ENCODE measurements at places on chromosomes 11 and 22.

DNA sequence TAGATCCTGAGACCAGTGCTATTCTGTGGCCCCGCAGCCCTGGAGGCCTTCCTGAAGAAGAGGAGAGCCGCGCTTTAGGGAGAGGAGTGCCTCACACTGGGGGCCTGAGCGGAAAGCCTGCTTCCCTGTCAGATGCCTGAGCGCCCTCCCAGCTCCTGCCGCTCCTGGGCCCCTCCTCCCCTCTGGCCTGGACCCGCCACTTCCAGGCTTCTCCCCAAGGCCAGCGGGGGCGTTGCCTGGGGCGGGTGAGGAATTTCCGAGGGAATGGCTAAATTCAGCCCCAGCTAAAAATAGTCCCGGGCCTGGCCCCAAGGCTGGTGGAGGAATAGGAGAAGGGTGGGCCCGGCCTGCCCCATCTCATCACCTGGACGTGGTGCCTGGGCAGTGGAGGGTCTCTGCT is 15.4 kb downstream of the ARHGEF17 start:
- DNase-seq = no peak

DNA sequence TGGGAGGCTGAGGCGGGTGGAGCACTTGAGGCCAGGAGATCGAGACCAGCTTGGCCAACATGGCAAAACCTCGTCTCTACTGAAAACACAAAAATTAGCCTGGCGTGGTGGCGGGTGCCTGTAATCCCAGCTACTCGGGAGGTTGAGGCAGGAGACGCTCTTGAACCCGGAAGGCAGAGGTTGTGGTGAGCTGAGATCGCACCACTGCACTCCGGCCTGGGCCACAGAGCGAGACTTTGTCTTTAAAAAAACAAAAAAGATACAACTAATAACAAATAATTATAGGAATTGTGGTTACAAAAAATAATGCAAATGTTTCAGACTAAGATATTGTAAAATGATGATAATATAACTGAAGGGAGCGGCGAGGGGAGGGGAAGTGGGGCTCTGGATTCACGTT is 90.3 kb upstream of the RTL6 start:
- DNase-seq = no peak

DNA sequence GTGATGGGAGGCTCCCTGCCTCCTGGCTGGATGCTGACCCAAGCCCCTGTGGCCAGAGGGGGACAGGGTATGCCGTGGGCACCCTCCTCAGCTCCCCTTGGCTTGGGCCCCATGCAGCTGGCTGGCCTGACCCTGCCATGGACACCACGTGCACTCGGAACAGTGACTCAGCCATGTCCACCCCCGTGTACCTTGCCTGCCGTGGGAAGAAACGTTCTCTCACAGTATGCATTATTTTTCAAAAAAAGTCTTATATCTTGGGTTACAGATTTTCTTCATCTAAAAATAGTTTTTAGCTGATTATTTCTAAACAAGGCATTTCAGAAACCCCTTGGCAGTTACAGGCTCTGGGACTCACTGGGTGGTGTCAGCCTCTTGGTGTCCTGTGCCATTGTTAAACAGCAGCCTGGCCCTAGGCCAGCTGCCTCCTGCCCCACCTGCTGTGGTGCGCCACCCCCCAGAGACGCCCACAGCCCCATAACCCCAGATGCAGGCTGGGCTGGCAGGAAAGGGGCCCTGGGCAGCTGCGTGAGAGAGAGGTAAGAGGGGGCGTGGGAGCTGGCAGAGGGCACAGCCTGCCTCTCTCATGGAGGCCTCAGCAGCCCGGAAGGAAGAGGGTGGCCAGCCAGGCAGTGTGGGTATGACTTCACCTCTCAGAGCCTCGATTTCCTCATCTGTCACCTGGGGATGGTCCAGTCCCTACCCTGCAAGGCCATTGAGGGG is 99.8 kb downstream of the MORC2 start:
- no peak for DNase-seq

DNA sequence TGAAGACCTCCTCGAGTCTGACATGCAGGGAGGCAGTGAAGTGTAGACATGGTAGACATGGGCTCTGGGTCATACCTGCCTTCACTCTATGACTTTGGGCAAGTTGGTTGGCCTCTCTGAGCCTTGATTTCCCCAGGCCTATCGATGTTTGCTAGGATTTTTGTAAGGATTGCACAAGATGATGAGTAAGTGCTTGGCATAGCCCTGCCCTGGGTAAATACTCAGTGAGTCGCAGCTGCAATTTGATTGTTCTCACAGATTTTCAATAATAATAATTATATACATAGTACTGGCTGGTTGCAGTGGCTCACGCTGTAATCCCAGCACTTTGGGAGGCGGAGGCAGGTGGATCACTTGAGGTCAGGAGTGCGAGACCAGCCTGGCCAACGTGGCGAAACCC is 18.1 kb downstream of the MCM5 start:
- no peak for DNase-seq

DNA sequence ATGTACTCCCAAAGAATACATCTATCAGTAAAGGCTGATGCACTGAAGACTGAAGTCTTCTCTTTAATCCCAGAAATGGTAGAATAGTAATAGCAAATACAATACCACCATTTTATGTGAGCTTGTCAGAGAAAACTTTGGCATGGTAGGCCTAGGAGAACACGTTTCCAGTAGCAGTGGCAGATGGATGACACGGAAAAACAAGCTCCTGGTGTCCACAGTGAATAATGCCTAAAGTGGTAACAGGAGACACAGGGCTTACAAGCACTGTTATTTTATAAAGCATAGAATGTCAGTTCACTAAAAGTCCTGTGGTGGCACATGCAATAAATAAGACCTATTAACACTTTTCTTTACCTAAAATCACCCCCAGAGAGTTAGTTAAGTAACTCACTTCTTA is 277.6 kb downstream of the TTC28 start:
- DNase-seq = no peak

DNA sequence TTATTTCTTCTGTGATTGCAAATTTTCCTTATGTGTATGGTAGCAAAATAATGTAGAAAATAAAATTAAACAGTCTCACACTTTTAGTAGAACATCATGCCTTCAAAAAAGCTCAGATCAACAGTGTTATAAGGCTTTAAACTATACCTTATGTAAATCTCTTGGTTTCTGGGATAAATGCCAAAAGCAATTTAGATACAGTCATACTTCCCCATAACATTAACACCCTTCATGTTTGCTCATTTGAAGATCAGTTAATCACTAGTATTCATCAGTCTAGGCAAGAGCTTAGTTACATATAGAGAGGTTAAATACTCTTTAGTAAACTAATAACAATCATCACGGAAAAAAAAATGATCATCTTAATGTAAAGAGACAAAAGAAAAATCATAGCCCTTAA is 421.8 kb upstream of the ANO3 start:
- DNase-seq = peak; percentile 31

DNA sequence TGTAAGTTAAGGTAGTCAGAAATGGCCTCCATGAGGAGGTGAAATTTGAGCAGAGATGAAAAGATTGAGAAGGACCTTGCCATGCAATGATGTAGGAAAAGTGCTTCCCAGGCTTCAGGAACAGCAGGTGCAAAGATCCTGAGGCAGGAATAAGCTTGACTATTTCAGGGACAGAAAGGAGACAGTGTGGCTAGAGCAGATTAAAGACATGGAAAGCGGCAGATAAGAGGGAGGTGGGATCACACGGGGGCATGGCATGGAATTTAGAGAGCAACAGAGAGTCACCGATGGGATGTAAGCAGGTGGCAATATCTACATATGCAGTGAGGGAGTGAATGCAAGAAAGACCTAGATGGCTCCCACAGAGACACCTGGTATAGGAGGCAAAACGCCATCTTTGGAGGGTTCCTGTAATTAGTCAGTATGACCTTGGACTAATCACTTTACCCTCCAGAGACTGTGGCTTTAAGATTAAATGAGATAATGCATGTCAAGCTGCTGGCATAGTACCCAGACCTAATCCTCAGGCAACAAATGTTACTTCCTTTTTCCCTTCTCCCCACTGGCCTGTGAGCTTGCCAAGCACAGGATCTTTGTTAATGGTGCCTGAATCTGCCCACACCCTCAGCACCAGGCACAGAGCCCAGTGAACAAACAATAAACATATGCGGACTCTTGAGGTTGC is 24.6 kb upstream of the ACER3 start:
- peak; percentile 14 for DNase-seq

- no peak for DNase-seq
Observed at GRCh38 chr22:17400305-17400704, 31.0 kb downstream of the CECR2 start.

- no peak for DNase-seq
Observed at GRCh38 chr11:86067851-86068137, 1.1 kb downstream of the PICALM start.

Data from fibroblast of skin of left quadriceps (primary cell).